ENCODE measurements at places on chromosomes 12 and 14. TPM values are rescaled to one million over a fixed set of nuclear protein-coding genes. Genes with fewer than 3 reads are reported as not detected.

GRCh38 chr14:93745603-93746273, 42.5 kb downstream of the PRIMA1 start:
- DNase-seq = no peak

- no peak for DNase-seq
Observed at GRCh38 chr14:69528143-69528542, 43.6 kb downstream of the PLEKHD1 start.

GRCh38 chr12:65168681-65169319, 583 bp upstream of the LEMD3 start:
- no peak for DNase-seq

DNA sequence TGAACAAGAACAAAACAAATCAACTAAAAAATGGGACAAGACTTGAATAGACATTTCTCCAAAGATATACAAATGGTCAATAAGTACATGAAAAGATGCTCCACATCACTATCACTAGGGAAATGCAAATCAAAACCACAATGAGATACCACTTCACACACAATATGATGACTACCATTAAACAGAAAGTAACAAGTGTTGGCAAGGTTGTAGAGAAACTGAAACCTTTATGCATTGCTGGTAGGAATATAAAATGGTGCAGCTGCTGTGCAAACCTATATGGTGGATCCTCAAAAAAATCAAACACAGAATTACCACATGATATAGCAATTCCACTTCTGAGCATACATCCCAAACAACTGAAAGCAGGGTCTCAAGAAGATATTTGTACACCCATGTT, 5.2 kb downstream of the SMAGP start:
- DNase-seq = no peak

The TMEM263 gene
- 58.6 TPM for total RNA-seq
